ENCODE measurements at places on chromosomes 6 and 20.
A peak's percentile ranks its signal among the peaks of the same experiment; 100 is the strongest.

DNA sequence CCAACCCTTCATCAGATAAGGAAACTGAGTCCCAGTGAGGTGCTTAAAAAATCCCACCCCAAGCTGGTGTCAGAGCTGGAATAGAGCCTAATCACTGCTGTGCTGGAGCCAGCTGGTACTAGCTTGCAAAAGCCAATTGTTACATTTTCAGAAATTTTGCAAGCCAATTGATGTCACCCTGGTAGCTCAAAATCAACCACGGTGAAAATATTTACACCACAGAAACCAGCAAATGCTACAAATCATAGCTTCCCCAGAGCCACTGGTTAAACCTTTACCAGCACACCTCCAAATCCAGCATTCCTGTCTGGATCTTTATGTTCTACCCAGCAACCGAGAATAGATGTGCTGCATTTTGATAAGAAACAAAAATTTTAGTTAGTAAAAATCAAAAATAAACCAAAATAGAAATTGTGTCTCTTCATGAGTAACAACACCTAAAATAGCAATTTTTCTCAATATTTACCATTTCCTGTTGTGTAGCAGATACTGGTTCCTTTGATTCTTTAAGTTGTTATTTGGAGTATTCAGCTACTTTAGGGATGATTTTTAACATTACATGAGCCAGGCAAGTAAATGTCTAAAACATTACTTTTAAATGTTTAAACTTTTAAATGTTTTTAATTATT is 7.2 kb upstream of the LCA5 start:
- H3K4me3 ChIP-seq, result peak overlapping the region; percentile 57
- H3K27ac ChIP-seq, result peak overlapping the region; percentile 74
- H3K36me3 ChIP-seq, result no peaks in the 10 kb centered on the region
- DNase-seq, result no peak
- peaks cover 6% of the 10 kb centered on the region for H3K4me1 ChIP-seq

GRCh38 chr6:150251566-150252186 is 108.8 kb downstream of the PPP1R14C start:
- DNase-seq, result no peak
- no peaks in the 10 kb centered on the region for H3K27me3 ChIP-seq
- no peaks in the 10 kb centered on the region for H3K4me1 ChIP-seq

GRCh38 chr20:57047281-57048026 is 219.0 kb downstream of the BMP7 start:
- H3K27ac ChIP-seq, result no peak overlapping the region
- no peaks in the 10 kb centered on the region for H3K27me3 ChIP-seq
- no peaks in the 10 kb centered on the region for H3K36me3 ChIP-seq
- DNase-seq, result no peak
- no peak overlapping the region for H3K4me3 ChIP-seq

DNA sequence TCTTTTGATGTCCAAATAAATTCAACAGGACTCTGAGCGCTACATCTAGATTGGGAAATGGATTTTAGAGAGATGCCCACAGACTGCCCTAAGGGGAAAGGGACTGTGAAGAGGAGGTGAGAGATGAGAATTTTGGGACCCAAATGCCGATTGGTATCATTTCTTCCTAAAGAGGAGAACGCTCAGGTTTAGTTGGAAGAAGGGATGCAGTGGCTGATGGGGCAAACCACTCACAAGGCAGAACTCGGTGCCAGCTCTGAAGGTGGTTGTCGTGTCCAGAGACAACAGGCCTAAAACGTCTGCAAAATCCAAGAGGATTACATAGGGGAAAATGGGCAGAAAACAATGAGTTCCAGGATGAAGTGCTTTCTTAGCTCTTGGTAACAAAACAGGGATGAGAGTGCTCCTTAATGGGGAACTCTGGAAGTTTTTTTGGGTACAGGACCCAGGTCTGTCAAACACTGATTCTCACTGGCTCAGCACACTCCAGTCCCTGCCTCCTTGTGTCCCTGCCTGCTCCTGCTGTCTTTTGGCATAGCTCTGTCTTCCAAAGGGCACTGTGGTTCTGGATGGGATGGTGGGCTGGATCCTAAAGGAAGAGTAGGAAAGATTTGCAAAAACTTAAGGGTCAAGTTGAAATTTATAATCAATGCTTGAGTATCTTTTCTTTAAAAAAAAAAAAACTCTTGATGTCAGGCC is 29.0 kb downstream of the NEDD9 start:
- DNase-seq, result no peak
- no peak overlapping the region for H3K4me3 ChIP-seq
- no peaks in the 10 kb centered on the region for H3K36me3 ChIP-seq
- no peaks in the 10 kb centered on the region for H3K27me3 ChIP-seq

DNA sequence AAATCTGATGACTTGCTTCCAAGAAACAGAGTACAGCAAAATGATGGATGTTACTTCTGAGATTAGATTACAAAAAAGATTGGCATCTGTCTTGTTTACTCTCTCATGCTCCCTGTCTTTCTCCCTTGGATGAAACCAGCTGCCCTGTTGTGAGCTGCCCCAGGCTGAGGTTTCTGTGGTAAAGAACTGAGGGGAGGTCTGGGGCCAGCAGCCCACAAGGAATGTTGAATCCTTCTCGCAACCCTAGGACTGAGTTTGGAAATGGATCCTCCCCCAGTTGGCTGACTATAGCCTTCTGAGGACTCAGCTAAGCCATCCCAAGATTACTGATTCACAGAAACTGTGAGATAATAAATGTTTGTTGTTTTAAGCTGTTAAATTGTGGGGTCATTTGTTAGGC is 5.6 kb upstream of the HECA start:
- H3K4me3 ChIP-seq, result no peak overlapping the region

DNA sequence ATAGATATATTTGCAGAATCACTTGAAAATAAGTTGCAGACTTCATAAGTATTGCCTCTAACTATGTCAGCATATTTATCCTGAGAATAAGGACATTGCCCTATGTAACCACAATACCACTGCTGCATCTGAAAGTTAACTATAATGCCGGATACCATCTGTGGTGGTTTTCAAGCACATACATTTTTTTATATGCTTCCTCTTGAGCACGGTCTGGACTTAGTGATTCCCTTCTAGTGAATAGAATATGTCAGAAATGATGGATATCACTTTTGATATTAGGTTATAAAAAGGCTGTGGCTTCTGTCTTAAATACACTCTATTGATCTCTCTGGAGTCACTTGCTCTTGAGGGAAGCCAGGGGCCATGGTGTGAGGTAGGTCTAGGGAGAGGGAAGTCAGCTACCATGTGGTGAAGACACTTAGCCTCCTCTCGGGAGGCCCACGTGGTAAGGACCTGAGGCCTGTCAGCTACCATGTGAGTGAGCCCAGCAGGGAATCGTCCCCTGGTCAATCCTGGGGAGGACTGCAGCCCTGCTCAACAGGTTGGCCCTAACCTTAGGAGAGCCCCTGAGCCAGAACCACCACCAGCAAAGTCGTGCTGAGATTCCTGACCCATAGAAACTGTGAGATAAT is 57.5 kb downstream of the CCDC170 start:
- H3K27me3 ChIP-seq, result no peaks in the 10 kb centered on the region
- no peak overlapping the region for H3K27ac ChIP-seq
- H3K4me1 ChIP-seq, result no peaks in the 10 kb centered on the region

DNA sequence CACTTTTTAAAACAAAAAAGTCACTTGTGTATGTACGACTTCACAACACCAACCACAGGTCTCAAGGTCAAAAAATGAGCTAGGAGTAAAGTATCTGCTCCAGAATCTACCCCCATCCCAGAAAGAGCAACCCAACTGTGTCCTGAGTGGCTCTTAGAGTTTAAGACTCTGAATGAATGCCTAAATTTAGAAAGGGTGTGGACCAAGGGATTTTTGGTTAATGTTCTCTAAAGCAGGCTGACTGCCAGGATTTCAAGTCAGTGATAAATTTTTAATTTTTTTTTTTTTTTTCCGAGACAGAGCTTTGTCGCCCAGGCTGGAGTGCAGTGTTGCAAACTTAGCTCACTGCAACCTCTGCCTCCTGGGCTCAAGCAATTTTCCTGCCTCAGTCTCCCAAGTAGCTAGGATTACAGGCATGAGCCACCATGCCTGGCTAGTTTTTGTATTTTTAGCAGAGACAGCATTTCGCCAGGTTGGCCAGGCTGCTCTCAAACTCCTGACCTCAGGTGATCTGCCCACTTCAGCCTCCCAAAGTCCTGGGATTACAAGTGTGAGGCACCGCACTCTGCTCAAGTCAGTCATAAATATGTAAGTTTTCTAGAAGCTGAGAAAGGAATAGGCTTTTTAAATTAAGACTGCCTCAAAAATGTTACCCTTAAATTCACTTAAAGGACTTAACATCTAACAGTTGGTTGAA is 20.2 kb downstream of the STAU1 start:
- H3K4me1 ChIP-seq, result peaks cover 17% of the 10 kb centered on the region
- peak overlapping the region; percentile 9 for H3K27ac ChIP-seq
- H3K36me3 ChIP-seq, result no peaks in the 10 kb centered on the region
- no peak overlapping the region for H3K4me3 ChIP-seq
- no peaks in the 10 kb centered on the region for H3K27me3 ChIP-seq

- H3K27ac ChIP-seq, result no peak overlapping the region
- no peaks in the 10 kb centered on the region for H3K4me1 ChIP-seq
- no peak overlapping the region for H3K4me3 ChIP-seq
- no peak for DNase-seq
- no peaks in the 10 kb centered on the region for H3K27me3 ChIP-seq
Measured at GRCh38 chr6:88852775-88853174, 110.6 kb downstream of the RNGTT start.

DNA sequence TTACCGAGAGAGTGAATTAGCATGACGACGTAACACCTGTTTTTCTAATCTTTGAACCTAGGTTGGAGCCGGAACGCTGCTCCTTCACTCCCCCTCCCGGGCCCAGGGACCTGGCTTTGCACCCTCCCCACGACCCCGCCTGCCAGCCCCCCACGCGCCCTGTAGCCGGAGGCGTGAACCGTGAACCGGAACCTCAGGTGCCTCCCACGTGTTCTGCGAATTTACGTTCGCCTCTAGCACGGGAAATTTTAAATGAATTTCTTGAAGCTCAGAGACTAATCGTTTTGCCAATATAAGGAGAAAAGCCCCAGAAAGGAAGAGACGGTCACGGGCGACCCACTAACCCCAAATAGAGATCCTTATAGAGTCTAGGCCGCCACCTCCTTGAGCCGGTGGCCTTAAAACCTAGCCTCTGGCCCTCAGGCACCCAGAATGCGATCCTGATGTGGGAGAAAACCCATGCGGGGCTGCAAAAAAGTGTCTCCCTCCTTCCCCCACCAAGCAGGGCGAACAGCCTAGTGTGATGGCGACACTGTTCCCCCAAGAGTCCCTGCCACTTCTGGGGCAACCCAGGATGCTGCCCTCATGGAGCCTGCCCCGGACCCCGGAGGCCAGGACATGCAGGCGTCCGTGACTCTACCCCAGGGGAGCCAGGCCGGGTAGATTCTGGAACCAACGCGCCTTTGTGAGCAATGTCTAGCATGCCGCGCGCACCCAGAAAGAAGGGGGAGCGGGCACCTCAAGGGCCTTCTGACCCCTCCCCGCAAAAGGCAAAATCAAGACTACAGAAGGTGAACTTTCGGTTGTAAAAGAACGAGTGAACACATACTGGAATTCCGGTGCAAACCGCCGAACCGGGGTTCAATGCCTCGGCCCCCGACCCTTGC is 2.7 kb upstream of the SIM1 start:
- no peaks in the 10 kb centered on the region for H3K36me3 ChIP-seq
- H3K4me3 ChIP-seq, result peak overlapping the region; percentile 77
- peak; percentile 83 for DNase-seq
- H3K27me3 ChIP-seq, result peaks cover 58% of the 10 kb centered on the region
- H3K27ac ChIP-seq, result peak overlapping the region; percentile 86

GRCh38 chr6:72761761-72762160 is 139.9 kb downstream of the KCNQ5 start:
- H3K36me3 ChIP-seq, result no peaks in the 10 kb centered on the region
- H3K27me3 ChIP-seq, result no peaks in the 10 kb centered on the region
- no peak overlapping the region for H3K27ac ChIP-seq
- no peak overlapping the region for H3K4me3 ChIP-seq
- no peak for DNase-seq
- no peaks in the 10 kb centered on the region for H3K4me1 ChIP-seq

DNA sequence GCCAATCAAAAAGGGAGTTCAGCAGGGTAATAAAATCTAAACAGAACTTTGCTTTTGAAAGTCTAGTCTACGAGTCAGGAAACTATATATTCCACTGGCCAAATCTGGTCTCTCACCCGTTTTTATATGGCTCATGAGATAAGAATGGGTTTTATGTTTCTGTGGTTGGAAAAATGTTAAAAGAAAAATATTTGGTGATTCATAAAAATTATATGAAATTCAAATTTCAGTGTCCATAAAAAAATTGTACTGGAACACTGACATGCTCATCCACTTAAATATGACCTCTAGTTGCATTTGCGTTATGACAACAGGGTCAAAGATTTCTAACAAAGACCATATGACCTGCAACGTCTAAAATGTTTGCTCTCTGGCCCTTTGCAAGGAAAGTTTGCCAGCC is 22.3 kb upstream of the LAMP5 start:
- no peak overlapping the region for H3K27ac ChIP-seq
- H3K4me1 ChIP-seq, result no peaks in the 10 kb centered on the region
- DNase-seq, result no peak
- no peaks in the 10 kb centered on the region for H3K36me3 ChIP-seq
- H3K4me3 ChIP-seq, result no peak overlapping the region

- no peak for DNase-seq
- peaks cover 21% of the 10 kb centered on the region for H3K27me3 ChIP-seq
- no peak overlapping the region for H3K4me3 ChIP-seq
- H3K27ac ChIP-seq, result no peak overlapping the region
Measured at GRCh38 chr6:29826271-29826670, 1.4 kb upstream of the HLA-G start.

GRCh38 chr6:129364037-129364436 is 345.9 kb downstream of the ARHGAP18 start:
- H3K4me1 ChIP-seq, result no peaks in the 10 kb centered on the region
- no peak overlapping the region for H3K27ac ChIP-seq
- no peak overlapping the region for H3K4me3 ChIP-seq
- H3K27me3 ChIP-seq, result no peaks in the 10 kb centered on the region

GRCh38 chr20:634148-634925 is 18.7 kb downstream of the SRXN1 start:
- H3K27me3 ChIP-seq, result no peaks in the 10 kb centered on the region
- no peak overlapping the region for H3K4me3 ChIP-seq
- DNase-seq, result no peak
- H3K36me3 ChIP-seq, result no peaks in the 10 kb centered on the region
- no peaks in the 10 kb centered on the region for H3K4me1 ChIP-seq

GRCh38 chr6:44166591-44167184 is 8.1 kb downstream of the CAPN11 start:
- no peak overlapping the region for H3K27ac ChIP-seq
- H3K36me3 ChIP-seq, result no peaks in the 10 kb centered on the region
- H3K4me1 ChIP-seq, result no peaks in the 10 kb centered on the region

DNA sequence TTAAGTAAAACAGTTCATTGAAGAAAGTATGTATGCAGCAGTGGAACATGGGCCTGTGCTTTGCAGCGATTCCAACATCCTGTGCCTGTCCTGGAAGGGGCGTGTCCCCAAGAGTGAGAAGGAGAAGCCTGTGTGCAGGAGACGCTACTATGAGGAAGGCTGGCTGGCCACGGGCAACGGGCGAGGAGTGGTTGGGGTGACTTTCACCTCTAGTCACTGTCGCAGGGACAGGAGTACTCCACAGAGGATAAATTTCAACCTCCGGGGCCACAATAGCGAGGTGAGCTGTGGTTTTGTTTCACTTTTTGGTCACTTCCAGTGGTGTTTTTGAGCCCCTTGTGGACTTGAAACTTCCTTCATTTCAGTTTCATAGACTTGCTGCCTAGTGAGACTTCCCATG is 1.7 kb downstream of the TULP4 start:
- no peaks in the 10 kb centered on the region for H3K27me3 ChIP-seq
- H3K36me3 ChIP-seq, result no peaks in the 10 kb centered on the region
- no peak overlapping the region for H3K27ac ChIP-seq
- H3K4me1 ChIP-seq, result no peaks in the 10 kb centered on the region
- no peak for DNase-seq

Data from kidney (tissue), 22 donors.